ENCODE measurements at places on chromosomes 6 and 20.

DNA sequence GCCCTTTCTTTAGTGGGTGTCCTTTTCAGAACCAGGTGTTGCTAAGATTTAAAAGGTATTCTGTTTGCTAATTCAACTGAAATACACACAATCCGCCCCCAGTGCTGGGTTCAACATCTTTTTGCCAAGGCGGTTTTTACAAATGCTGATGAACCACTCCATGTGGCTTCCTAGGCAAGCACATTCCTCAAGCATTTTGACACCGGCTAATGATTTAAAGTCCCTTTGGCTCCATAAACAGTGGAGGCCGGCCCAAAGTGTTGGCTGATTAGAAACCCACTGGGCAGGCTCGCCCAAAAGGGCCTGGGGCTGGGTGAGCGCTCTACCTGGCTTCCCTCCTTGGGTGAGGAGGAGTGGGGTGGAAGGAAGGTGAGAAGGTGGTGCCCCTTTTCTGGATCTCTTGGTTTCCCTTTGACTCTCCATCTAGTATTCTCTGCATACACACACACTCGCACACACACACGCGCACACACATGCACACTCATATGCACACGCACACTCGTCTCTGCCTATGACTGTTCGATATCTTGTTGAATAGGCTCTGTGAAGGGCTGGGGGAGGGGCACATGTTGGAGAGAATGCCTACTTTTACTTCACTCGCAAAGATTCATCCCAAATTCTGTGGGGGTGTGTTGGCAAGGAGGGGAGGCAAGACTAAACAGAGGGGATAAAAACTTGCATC is 66.7 kb upstream of the ARMC2 start:
- DNase-seq: peak; percentile 27

- DNase-seq: no peak
Measured at GRCh38 chr6:45201484-45201883, 126.6 kb upstream of the RUNX2 start.

DNA sequence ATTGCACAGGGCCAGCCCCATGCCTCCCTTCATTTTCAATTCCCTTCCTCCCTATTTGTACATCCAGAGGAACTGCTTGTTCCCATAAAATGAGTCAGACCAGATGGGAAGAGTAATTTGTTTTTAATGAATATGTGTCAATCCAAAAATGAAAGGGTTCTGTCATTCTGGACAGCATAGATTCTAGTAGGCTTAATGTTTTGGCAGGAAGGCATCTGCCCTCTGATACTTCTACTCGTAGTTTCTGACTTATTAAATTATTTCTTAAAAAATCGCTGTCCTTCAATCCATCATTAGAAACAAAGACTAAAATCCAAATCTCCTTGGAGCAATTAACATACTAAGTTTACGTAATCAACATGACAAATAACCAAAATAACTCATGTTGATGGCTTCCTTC is 665.5 kb downstream of the TENT5A start:
- DNase-seq: no peak

DNA sequence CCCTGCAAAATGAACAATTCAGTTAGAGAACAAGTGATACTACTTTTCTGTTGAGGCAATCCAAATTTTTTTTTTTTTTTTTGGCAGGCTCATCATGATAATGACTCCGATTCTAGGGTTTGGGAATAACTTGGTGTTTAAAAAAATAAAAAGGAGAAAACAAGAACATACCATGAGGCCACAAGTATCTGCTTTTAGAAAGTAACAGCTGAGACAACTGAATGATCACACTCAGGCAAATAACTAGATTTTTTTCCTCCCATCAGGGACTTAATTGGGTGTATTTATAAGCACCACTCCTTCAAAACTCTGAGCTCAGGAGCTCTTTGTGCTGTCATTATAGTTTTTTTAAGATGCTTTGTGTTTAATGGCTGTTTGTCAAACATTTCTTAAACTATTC is 29.6 kb downstream of the PAK5 start:
- no peak for DNase-seq

DNA sequence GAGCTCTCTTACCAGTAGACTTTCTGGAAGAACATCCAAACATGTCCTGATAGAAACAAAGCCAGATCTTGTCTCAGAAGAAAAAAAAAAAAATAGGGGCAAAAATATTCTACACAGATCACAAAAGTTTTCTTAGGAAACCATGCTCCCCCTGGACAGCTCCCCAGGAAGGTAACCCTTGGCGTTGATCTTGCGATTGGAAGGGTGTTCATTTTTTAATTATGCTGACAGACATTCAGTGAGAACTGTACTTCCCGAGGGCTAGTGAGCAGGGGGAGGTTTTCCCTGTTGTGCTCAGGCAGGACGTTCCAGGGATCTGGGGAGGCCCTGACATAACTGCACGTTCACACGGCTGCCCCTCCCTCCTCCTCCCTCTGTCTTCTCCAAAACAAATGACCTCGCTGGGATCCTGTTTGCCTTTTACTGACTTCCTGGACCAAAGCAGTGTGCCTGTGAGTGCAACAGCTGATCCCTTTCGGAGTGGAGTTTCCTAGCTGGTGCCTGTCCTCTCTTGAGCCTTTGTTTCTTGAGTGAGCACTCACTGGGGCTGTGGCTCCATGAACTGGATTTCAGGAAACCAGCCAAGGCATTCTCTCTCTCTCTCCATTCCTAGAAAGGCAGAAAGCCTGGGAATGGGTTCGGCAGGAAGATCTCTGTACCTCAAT is 46.7 kb downstream of the MARCKS start:
- peak; percentile 87 for DNase-seq

GRCh38 chr6:160917572-160917971 is 74.0 kb upstream of the MAP3K4 start:
- no peak for DNase-seq

DNA sequence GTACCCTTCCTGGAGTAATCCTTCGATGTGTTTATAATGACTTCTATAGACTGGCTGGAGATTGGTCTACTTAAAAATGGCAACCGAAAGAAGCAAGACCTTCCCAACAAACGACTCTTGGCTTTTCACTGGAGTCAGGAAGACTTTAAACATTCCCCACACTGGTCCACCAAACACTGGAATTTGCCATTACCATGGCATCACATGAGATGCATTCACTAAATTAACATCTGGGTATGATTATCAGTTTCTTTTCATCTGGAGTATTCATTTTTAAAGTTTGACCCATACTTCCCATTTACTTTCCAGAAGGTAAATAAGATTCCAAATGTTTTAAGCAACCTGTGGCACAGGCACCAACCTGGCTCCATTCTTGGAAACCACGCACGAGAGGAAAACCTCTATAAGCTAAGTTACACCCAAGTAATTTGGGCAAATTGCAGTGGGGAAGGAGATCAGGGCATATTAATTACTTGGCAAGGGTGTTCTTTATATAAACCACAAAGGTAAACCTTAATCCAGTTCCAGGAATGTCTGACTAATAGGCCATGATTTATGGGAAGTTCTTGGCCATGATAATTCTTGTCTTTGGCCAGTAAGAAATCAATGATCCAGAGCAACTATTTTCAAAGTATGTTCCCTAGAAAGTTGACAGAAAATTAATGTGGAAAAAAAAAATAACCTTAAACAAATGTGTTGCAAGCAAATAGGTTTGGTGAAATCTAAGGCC is 190.0 kb upstream of the COL21A1 start:
- no peak for DNase-seq

- DNase-seq: peak; percentile 79
Measured at GRCh38 chr6:14665827-14666724, 548.5 kb downstream of the CD83 start.

- DNase-seq: peak; percentile 28
Measured at GRCh38 chr20:38217791-38218565, 42.6 kb downstream of the KIAA1755 start.

GRCh38 chr6:15290067-15290680 is 44.3 kb downstream of the JARID2 start:
- no peak for DNase-seq

DNA sequence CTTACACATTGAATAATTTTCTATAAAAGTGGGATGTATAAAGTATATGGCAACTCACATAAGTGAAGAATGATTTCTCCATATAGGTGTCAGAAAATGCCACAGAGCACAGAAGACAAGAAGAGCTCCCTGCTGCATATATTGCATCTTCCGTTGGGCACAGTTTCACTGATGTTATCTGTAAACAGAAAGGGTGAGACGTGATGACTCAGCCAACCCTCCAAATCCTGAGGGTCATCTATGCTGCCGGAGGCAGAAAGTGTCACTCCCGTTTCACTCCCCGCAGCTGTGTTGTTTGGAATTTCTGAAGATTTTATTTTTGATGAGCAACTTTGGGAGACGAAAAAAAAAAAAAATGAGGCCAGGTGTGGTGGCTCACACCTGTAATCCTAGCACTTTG is 644.1 kb downstream of the C6orf118 start:
- no peak for DNase-seq

DNA sequence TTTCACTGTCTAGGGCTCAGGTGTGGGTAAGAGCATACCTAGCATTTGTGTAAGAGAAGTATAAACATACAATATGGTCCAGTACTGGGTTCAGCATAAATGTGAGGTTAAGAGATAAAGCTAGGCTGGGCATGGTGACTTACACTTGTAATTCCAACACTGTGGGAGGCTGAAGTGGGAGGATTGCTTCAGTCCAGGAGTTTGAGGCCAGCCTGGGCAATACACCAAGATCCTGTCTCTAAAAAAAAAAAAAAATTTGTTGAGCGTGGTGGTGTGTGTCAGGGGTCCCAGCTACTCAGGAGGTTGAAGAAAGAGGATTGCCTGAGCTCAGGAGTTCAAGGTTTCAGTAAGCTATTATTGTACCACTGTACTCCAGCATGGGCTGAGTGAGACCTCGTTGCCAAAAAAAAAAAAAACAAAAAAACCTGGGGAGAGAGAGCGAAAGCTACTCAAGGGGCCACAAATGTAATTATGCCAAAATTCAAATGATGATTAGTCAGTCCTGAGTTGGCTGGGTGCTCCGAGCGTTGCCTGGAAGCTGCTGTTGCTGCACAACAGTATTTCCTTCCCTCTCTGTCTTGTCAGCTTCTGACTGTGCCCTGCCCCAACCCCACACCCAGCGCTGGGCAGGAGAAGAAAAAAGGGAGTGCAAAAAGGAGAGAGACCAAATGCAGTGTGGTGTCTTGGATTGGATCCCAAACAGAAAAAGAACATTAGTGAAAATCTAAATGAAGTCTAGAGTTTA is 24.0 kb downstream of the CMTR1 start:
- no peak for DNase-seq

DNA sequence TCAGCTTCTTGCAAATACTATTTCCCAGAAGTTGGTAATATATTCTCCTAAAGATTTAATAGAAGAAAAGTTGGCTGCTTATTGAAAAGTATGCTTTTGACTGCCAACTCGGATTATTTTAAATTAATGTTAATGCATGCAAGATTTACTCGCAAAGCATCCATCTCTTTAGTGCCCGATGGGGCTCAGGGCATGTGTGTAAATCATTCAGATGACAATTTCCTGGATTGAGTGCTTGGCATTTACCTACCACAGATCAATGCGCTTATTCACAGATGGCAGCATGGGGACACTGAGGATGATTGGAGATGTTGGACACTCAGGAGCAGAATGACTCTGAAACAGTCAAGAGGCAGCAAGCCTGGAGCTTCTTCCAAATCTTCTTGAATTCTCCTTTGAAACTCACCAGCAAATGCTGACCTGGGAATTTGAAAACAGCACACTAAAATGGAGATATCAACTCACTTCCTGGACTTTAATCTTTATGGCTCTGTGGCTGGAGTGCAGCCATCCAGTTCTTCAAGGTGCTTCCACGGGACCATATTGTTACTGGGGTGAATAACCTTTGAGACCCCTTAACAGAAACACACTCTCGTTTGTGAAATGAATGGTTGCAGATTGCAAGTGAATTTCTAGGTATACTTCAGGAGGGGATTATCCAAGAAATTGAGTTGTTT is 34.1 kb upstream of the TIAM2 start:
- no peak for DNase-seq

DNA sequence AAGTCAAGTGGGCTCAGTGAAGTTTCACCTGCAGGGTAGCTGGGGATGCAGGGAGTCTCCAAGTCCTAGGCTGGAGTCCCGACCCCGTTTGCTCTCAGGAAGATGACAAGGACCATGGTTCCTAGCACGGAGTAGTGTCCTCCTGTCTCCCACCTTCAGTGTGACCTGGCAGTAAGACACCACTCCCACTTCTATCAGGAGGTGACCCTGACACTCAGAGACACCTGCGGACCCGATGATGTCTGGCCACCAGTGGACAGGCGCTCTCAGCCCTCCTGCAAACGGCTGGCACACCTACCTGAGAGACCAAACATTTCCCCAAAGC is 1.1 kb downstream of the SOD2 start:
- DNase-seq: no peak

- no peak for DNase-seq
Measured at GRCh38 chr6:146056506-146056905, 27.6 kb downstream of the GRM1 start.

GRCh38 chr6:123638865-123639264 is 2.1 kb upstream of the TRDN start:
- DNase-seq: no peak

DNA sequence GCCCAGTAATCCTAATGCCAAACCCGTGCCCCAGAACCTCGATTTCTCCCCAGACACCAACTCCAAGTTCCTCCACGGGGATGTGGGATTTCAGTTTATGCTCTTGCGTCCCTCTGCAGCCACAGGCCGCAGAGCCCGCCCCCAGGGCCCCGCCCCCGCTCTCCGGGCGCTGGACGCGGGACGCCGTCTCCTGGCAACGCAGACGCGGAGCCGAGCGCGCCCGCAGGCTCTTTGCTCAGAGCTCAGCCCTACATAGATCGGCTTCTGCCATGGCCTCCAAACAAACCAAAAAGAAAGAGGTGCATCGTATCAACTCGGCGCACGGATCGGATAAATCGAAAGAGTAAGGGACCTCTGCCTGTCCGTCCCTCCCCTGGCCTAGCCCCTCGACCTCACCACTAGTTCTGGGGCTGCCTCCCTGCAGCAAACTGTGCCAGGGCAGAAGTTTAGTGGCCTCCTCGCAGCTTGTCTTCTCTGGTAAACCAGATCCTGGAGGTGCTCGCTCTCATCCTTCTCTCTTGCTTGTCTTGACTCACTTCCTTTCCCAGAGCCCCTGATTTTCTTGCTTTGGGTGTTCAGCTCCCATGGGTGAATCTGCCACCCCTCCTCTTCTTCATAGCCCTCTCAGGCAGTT is at the start of gene ADGB:
ADGB (plus strand) TSS at position 201 of the 634 bp plus-strand sequence; CDS start at position 270, 69 bp downstream.
- peak; percentile 41 for DNase-seq

GRCh38 chr6:39441986-39442385 is 119.5 kb upstream of the KCNK16 start:
- DNase-seq: no peak

GRCh38 chr6:66190858-66191257 is 483.8 kb upstream of the EYS start:
- no peak for DNase-seq

DNA sequence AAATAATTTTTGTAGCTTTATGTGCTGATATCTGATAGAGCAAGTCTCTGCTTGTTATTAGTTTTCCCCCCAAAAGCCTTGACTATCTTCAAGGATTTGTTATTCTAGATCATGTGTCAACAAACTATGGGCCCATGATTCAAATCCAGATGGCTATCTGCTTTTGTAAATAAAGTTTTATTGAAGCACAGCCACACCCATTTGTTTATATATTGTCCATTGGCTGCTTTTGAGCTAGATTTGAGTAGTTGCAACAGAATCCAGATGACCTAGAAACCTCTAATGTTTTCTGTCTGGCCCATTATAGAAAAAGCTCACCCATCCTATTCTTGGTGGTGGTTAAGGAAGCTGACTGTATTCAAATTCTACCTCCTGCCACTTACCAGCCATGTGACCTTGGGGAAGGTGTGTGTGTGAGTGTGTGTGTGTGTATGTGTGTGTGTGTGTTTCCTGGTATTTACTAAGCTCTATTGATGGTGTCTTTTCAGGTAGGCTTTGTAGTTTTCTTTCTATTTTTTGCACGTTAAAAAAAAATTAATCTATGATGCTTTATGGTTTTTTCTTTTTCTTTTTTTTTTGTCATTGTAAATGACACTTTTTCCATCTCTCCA is 1.3 kb upstream of the GTSF1L start:
- no peak for DNase-seq

Measured in lung microvascular endothelial cell (primary cell).